ENCODE measurements at places on chromosomes 5 and 9.

DNA sequence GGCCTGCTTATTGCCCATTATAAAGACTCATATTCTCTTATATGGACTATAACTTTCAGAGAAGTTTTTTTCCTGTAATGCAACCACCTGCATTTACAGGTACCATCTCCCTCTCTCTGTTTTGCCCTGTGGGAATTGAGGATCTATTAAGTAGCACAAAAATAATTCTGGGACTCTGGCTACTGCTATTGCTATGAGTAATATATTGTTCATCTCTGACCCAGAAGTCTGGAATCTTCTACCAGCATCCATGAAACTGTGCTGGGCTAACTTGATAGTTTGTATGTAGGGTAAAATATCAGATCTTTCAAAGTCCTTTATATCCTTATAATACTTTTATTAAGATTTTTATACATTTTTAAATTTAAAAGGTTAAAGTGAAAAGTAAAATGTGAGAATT, 607.2 kb downstream of the EFNA5 start:
- no peak for DNase-seq

- DNase-seq, result no peak
Measured at GRCh38 chr5:143593723-143594122, 190.2 kb upstream of the NR3C1 start.

DNA sequence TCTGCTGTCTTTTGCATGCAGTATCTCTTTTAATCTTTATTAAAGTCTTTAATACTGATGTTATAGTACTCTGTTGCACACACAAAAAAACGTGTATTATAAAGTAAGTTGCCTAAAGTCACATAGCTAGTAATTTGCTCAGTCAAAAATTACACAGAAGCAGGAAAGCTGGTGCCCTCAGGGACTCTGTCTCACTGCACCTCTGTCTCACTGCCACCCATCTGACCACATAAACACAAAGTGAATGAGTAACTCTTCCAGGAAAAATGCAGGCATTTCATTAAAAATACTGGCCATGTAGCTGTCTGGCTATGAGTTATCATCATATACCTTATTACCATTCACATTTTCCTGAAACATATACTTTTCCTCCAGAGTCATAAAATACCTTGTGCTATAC, 591.7 kb downstream of the CSNK1G3 start:
- DNase-seq, result no peak

DNA sequence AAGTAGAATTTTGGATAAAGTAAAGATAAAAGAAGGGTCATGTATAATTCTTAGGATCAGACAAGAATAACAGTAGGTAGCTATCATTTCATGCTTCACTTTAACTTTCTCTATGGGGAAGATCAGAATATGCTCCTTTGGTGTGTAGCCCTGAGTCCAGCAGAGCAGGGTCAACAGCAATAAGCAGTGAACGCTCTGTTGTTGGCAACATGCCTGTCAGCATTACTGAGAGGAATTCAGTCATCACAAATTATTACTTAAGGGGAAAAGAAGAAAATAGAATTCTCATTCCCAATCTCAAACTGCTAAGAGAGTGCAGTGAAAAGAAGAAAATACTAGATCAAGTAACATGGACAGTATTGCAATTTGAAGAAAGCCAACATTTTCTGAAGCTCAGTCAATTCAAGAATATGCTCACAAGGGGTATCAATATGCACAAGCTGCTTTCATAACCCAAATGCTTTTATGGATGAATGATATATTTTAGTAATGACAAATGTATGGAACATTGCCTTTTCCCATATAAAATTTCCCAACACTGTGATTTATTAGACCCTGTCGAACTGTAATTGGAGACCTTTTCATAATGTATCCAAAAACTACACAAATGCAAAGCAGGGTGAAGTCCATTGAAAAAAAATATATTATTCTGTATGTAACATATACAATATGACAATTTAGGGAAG, 1359.4 kb downstream of the EFNA5 start:
- DNase-seq, result no peak

- DNase-seq, result no peak
Measured at GRCh38 chr9:134640506-134641172, 964 bp upstream of the COL5A1 start.

GRCh38 chr9:97529363-97530076, 28.1 kb downstream of the TMOD1 start:
- DNase-seq, result peak; percentile 78

DNA sequence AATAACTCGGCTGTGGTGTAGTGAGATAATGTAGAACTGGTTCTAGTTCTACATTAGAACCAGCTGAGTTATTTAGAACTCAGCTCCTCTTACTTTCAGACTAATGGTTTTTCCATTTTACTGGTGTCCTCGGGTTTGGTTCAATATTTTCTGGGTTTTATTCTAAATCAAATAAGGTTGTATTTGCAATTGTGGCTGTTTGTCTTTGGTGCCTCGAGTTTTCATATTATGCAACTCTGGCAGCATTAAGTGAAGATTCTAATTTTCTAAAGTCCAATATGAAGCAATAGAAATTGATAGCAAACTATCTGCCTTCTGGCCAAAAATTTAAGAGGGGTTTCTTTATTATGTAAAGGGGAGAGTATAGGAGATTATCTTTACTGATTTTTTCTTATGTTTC, 19.0 kb downstream of the C6 start:
- DNase-seq, result no peak

GRCh38 chr5:132417010-132417439, 47.5 kb downstream of the SLC22A5 start:
- DNase-seq, result peak; percentile 68

DNA sequence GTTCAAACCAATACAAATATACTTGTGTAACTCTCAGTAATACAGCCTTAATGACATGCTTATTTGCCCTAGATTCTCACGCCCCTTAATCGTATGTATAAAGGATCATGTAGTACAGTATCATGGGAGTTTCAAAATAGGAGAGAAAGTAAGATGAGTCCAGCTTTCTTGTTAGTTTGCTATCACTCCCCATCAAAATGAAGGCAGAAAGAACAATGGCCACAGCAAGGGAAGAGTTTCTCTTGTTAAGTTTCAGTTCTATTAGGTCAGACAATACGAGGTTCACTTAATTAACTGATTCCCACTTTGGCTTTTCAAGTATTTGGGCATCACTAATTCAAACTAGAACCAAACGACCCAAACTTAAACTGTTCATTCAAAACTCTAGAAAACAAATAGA, 55.4 kb downstream of the CDC14B start:
- no peak for DNase-seq

GRCh38 chr9:94082553-94082952, 1.7 kb upstream of the PTPDC1 start:
- no peak for DNase-seq

DNA sequence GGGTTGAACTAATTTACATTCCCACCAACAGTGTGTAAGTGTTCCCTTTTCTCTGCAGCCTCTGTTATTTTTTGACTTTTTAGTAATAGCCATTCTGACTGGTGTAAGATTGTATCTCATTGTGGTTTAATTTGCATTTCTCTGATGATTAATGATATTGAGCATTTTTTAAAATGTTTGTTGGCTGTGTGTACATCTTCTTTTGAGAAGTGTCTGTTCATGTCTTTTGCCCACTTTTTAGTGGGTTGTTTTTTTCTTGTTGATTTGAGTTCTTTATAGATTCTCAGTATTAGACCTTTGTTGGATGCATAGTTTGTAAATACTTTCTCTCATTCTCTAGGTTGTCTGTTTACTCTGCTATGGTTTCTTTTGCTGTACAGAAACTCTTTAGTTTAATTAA, 101.6 kb downstream of the NIPBL start:
- DNase-seq, result no peak

DNA sequence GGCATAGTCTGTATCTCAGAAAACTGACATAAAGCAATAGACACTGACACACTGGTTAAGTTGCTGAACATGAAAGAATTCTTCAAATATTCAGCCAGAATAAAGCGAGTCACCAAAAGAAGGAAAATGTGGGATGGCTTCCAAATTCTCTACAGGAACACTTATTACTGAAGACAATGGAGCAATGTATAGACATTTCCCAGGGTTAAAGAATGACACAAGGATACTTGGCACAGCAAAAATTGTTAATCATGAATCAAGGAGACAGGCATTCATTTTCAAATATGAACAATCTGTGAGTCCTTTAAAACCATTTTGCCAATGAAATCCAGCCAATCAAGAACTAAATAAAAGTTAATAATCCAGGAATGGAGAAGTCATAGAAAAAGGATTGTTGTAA, 92.5 kb downstream of the MTX3 start:
- no peak for DNase-seq

DNA sequence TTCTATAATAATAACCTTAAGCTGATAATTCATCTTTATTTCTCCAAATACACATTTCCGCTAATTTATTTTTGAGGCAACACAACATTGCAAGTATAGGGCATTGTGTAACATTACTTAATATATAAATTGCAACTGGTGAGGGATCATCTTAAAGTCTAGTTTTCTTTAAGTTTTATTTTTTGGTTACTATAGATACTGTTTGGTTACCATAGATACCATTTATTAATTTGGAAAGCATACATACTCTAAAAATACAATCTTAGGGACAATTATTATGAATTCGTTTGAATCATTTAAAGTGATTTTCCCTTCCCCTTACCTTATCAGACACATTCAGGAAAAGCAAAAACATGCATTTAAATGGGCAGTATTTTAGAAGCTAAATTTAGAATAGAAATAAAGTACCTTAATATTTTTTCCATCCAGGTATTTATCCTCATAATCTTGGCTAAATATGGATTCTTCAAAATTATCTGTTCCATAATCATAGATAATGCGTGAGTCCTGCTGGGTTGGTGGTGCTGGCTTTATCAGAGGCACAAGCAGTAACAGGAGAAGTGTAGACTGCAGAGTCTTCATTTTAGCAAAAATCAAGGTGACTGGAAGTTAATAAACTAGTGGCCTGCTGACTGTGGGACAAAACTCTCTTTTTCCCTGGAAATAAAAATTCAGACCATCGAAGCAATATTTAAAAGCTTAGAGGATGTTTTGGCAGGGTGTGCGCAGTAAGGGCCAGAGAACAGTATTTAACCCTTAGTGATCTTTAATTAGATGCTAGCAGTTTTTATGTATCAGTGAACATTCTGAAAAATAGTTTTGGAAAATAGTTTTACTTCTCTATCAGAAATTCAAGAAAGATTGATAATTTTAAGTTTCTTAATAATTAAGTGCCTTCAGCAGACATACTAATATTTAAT, 1.3 kb downstream of the OGN start:
- DNase-seq, result no peak

DNA sequence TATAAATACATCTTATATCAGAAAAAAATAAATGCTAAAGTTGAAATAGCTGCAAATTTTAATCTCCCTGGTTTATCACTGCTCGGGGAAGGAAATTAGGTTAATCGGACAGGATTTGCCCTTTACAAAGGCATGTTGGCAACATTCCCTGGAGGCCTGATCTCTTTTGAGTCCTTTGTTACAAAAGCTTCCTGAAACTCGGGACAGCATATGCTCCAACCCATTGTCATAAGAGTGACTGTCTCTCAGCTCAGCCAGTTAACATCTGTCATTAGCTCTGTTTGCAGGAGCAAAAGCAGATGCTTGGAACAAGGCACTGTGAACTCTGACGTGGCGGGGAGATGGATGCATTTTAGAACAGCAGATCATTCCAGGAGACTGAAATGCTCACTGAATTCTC, 80.6 kb downstream of the MYO10 start:
- DNase-seq, result no peak

- no peak for DNase-seq
Measured at GRCh38 chr9:113520109-113520642, 56.6 kb downstream of the RGS3 start.

DNA sequence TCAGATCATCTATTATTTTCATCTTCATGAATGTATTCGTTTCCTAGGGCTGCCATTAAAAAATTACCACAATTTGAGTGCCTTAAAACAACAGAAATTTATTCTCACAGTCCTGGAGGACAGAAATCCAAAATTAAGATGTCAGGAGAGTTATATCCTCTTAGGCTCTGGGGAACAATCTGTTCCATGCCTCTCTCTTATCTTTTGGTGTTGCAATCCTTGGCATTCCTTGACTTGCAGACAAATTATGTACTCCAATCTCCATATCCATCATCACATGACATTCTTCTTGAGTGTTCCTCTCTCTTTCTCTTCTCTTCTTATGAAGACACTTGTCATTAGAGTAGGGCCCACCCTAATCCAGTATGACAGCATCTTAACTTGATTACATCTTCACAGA, 339.4 kb downstream of the EFNA5 start:
- no peak for DNase-seq

GRCh38 chr5:132765311-132766019, 11.6 kb downstream of the SEPTIN8 start:
- peak; percentile 65 for DNase-seq

- DNase-seq, result peak; percentile 48
Measured at GRCh38 chr9:93827545-93828330, 127.4 kb downstream of the BARX1 start.

DNA sequence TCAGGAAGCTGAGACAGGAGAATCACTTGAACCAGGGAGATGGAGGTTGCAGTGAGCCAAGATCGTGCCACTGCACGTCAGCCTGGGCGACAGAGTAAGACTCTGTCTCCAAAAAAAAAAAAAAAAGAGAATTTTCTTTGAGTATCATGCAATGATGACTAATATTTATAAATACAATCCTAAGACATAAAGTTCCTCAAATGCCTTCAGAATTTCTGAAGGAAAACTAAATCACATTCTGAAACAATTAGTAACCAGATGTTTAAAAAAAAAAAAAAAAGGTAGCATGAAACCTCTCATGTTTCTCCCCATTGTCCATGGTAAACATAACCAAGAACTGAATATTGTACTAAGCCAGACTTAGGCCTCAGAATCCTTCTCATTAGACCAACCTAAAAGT, 23.1 kb downstream of the MLLT3 start:
- DNase-seq, result no peak

DNA sequence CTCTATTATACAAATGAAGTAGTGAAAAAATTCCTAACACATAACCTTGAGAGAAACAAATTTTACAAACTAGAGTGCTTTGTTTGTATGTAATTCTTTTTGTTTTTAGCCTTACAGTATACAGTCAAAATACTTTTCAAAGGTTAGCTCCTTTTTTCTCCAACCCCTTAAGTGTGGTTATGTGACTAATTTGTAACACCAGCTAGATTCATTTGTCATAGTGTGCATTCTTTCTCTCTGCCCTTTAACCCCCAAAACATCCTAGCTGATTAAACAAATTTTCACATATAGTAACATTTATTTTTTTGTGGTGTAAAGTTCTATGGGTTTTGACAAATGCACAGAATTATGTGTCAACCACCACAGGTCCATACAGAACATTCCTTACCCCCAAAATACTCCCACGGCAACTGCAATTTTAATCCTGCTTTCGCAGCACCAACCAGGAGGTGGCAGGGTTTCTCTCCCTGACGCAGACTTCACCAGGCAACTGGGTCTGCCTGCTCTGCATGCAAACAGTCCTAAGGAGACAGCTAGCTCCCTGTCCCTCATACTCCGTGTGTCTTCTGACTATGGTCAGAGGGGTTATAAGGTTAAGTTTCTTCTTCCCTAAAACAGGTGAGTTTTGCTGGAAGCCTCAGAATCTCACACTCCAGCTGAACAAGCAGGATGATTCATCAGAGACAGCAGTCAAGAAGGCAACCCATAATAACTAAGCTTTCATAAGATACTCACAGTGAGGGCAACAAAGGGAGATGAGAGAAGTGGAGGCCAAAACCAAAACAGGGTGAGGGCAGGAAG, 44.5 kb upstream of the NR5A1 start:
- DNase-seq, result peak; percentile 22

All from heart left ventricle (tissue), 16 donors.